NCI-H2171 treated with DMSO at 0.1 percent for 48 hours (cell line): ENCODE measurements at places on chromosomes 6 and 20.

DNA sequence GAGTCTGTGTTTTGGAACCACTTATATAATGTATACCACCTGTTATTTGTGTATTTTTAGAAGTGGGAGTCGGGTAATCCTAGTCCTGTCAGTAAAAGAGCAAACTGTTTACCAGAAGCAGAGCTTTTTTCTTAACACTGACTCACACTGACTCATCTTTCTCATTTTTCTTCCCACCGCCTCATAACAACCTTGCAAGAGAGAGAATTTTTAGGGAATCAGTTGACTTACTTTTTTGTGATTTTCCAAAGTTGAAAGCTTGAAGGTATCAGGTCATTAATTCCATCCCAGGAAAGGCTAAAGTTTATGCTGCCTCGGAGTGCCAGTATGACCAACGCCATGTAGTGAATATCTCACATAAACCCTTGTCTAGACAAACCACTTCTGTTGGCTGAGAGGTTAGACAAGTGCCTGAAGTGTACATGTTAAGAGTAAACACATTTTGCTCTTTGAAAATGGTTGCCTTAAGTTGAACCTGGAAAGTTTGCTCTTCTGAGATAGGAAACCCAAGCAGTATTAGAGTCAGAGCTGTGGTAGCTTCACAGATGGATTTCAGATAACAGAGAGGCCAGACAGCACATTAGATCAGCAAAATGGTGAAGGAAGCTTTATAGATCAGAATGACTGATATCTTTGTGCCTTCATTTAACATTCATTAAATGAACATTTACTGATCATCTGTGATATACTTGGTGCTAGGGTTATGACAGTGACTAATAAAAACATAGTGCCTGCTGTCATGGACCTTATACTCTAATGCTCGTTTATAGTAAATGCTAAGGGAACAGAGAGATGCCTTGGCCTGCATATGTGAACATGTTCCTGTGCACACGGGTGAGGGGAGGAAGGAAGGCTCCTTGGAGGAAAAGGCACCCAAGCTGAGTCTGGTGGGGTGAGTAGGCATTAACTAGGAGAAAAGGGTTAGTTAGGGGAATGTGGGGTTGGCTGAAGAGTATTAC lies 29.1 kb upstream of the PKIG start:
- DNase-seq, result peak; percentile 60

- DNase-seq, result no peak
These were observed 25.5 kb downstream of the FAM184A start for GRCh38 chr6:119052987-119053386.

GRCh38 chr6:166744223-166745134 lies 117.4 kb upstream of the RPS6KA2 start:
- DNase-seq, result no peak

DNA sequence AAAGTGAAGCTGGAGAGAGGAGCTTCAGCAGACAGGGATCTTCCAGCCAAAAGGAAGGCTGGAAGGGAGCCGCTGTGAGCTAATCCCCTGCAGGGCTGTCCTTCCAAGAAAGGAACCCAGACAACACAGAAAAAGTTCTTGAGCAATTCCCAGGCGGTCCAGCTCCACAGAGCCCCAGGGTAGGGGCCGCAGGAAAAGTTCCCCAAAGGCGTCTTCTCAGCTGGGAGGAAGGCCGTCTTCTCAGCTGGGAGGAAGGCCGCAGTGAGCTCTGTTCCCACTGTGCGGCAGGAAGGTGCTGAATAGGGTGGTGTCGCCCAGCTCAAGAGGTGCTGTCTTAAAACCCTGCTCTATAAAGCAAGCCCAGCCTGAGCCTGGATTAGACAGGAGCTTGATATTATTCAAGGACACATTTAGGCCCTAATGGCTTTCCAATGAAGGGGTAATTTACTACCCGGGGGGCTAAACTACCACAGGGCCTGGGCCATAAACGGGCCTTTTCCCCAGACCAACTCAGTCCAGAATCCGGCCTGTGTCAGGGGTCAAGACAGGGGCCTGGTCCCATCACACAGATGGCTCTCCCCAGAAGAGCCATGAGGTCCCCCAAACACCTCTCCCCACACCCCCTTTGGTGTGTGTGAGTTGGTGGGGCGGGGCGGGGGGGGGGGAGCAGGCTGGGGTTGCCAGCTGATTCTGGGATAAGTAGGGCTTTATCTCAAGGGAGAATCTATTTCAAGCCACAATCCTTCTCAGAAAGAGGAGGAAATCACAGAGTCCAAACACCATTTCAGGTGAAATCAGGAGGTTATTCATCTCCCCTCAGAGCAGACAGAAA lies 103.6 kb downstream of the NOL4L start:
- no peak for DNase-seq

DNA sequence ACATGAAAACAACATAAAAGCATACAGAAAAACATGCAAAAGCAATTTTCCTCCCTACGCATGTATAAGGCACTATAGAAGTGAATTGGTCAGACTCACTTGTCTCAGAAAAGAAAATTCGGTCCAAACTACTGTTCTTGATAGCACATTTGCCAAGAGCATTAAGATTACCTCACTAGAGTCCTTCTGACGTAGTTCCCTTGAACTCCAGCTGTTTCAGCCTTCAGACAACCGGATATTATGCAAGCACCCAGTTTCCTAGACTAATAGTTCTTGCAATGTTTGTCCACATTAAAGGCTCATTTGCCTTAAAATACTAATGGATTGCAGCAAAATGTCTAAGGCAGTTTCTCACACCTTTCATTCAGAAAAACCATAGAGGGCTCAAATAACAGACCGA lies 2.5 kb upstream of the CASS4 start:
- no peak for DNase-seq
